Stimulated activated CD4-positive, alpha-beta T cell treated with anti-CD3 and anti-CD28 coated beads, Interleukin-1b, Interleukin-23, amount 100 ng/mL, for 1 hour (primary cell): ENCODE measurements at places on chromosomes 3 and 15.

- DNase-seq, result no peak
These were observed 108.8 kb downstream of the DLG1 start for GRCh38 chr3:197189623-197190022.

GRCh38 chr15:90930861-90931574 lies 1.3 kb downstream of the HDDC3 start:
- DNase-seq, result no peak

DNA sequence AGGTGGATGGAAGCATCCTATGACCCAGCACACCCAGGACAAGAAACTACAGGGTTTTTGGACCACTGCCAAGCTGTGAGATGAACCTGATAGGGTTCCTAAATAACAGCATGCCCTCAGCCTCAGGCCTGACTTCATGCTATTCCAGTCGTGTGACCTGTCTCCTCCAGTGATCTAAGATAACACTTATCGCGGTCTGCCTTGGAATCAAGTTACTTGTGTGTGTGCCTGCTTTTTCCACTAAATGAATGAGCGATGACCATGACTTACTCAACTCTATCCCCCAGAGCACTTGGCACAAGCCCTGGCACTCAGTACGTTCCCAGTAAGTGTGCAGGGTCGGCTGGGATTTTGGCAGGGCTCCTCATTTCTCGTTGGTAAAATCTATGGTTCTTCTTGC lies 172.7 kb upstream of the TP63 start:
- DNase-seq, result no peak

DNA sequence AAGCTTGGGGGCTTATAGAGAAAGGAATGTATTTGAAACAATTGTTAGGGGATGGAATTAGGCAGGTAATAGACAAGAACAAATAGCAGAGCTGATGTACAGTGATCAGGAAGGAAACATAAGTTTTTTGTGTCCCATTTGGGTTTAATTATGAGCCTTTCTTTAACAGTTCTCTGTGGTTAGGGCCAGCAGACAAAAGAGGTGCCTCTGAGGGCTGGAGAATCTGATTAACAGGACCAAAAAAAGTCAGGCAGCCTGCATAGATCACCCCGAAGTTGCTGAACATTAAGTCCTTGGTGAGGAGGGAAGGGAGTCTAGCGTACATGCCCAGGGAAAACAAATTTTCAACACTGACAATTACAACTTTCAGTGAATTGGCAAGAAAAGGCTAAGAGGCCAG lies 88.6 kb upstream of the SPRED1 start:
- DNase-seq, result no peak

GRCh38 chr3:31488475-31489017 lies 44.2 kb upstream of the STT3B start:
- DNase-seq, result no peak

GRCh38 chr15:83305704-83306291 lies 21.3 kb upstream of the BNC1 start:
- no peak for DNase-seq

DNA sequence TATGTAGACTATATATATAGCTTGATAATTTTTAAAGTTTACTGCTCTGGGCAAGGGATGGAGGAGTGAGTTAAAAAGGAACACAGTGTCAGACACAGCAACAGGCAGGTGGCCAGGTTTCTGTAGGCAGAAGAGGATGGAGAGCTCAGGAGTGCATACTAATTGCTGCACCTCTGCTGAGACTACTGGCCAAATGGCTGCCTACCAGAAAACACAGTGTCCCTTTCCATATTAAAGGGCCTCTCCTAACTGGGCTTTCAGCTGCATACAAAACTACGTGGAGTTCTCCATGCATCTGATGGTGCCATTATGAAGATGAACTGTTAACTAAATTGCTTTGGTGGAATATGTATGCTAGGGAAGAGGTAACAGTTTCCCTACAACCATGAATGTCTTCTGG lies 1.8 kb downstream of the ATP13A4 start:
- no peak for DNase-seq

DNA sequence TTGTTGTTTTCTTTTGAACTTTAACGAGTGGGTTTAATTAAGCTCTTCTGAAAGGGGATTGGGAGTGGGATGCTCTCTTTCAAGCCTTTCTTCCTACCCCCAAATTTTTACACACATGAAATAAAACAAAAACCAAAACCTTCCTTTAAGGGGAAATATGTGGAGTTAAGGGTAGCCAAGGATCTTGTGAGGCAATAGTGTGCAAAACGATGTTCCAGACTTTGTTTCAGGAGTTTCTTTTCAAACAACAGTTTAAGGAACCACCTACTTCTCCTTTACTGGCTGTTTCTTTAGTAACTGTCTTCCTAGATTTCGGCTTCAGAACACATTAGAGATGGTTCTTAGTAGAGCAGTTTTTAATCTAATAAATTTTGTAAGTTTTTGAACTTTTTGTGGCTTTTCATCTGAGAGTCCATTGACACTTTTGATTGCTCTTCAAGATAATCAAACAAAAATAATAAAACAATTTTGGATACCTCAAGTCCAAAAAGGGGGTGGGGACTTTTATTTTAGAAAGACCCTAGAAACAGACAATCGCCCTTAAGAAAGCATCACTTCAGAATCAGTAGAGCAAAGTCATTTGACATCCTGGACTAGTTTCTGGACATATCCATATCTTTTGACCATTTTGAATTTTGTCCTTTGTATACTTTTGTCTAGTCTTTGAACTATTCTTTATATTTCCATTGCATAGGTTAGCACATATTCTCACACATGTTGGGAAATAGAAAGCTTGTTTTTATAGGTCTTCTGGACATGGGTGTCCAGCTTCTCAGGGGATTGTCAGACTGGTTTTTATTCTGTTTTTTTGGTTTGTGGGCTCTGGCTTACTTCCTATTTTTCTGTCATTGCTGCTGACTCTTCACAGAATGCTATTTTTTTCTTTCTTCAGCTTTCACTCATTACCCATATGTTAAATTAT lies 6.0 kb downstream of the DIPK2A start:
- no peak for DNase-seq

- DNase-seq, result no peak
These were observed 11.9 kb upstream of the LRTM1 start for GRCh38 chr3:54939557-54940300.

GRCh38 chr3:129606636-129607390 lies at the start of gene PLXND1:
TSS of gene PLXND1 (minus strand) at chr3:129606676. CDS start at chr3:129606639, 37 bp downstream.
- no peak for DNase-seq

- DNase-seq, result no peak
These were observed 8.2 kb upstream of the ESYT3 start for GRCh38 chr3:138426211-138426610.

GRCh38 chr15:34246276-34246976 lies 21.6 kb downstream of the EMC4 start:
- DNase-seq, result no peak

GRCh38 chr15:44489464-44489863 lies 47.5 kb upstream of the EIF3J start:
- DNase-seq, result no peak

DNA sequence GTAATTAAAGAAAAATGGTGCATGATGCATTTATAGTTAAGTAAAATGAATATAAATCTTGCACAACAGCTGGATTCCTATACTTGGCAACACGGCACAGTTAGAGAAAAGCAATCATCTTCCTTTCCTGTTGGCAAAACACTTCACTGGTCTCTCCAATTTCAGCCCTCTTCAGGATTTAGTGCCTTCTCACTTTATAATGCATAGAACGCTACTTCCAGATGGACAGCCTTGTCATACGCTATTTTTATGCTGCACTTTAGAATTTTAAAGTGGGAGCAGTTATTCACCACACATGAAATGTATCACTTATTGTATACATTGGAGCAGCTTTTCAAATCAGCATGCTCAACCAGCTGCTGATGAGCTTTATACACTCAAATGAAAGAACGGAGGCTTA lies 194.4 kb upstream of the GBE1 start:
- no peak for DNase-seq

DNA sequence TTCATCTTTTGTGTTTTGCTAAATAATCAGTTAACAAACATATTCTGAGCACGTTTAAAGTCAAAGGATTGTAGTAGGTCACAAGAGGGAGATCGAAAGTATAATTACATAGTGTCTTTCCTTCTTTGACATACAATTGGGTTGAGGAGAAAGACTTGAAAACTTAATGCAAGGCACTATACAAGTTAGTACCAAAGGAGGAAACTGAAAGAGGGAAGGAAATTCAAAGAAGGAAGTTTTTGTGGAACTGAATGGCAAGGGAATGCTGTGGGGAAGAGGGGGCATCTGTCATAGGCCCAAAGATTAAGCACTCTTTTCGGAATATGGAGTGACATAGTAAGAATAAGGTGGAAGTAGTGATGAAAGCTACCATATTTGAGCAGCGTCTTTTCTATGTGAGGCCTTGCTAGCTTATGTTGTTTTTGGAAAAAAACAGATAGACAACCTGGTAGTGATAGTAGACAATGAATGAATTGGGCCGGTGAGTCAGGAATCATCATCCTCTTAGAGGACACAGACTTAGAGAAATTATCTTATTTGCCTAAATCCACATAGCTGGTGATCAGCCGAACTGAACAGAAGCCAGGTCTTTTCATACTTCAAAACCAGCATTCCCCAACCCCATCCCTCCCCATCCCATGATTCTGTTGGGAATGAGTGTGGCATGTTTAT lies 10.2 kb downstream of the MBNL1 start:
- DNase-seq, result no peak

DNA sequence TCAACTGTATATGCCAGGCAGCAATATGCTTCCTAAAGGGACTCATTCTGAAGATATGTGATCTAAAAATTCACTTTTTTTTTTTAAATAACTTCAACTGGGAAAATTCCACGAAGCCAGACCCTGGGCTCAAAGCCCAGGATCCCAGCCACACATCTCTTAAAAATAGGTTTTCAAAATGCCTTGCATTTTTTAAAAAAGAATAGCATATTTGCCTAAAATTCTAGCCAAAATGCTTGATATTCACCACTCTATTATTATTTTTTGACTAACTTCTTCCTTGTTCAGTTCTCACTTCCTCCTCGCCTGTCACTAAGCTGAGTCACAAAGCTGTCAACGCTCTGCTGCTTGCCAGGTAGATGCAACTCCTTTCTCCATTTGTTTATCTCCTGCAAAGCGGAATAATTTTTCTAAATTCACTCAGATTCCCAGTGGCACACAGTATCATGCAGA lies 28.0 kb upstream of the VGLL4 start:
- DNase-seq, result no peak

- DNase-seq, result no peak
These were observed 11.4 kb upstream of the RAB11A start for GRCh38 chr15:65857718-65858402.

- DNase-seq, result no peak
These were observed 31.9 kb upstream of the STRIT1 start for GRCh38 chr3:155325263-155325835.

DNA sequence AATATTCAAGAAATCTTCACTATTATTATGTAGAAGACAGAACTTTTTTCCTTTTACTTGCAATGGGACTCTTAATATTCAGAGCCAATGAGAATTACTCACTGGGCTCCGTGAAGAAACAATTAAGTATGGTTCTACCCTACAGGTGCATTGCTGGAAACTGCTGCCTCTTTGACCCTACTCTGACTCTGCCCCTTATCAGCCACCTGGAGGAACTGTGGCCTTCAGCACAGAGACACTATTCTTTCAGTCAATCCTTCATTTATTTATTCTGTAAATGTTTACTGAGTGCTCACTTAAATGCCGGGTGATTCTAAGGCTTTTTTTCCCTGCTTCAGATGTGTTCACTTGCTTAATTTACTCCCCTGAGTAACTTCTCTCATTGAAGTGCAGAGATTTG lies 163.2 kb downstream of the SYNPR start:
- DNase-seq, result no peak

- DNase-seq, result no peak
These were observed 140.6 kb upstream of the PRR20G start for GRCh38 chr3:127428344-127428997.

DNA sequence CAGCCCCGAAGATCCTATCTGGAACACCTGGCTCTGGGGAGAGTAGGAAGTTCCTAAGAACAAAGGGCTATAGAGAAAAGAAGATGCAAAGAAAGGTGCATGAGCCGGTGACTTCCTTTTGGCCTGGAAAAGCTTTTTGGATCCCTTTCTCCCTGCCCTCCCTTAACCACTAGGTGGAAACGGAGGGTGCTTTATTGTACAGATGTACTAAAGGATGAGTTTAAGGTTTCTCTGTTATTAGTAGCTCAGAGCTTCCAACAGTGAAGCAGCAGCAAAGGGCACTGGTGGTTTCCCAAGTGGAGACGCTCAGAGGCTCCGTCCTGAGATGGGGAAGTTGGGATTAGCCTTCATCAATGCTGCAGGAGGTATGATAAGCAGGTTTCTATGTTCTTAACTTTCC lies 5.9 kb upstream of the ADGRG7 start:
- no peak for DNase-seq

DNA sequence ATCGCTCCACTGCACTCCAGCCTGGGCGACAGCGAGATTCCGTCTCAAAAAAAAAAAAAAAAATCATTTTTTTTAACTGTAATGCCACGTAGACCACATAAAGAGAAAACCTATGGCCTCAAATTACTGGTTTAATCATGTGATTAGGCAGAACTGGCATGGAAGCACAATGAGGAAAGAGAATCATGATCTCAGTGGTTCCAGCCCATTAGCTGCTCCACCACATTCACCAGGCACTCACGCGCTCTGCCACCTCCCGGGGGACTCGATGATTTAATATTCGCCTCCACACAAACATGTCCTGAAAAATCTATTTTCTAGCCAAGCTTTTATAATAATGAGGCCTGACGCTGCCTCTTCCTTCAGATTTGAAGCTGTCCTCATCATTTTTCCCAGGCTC lies 204.7 kb downstream of the TBL1XR1 start:
- no peak for DNase-seq

DNA sequence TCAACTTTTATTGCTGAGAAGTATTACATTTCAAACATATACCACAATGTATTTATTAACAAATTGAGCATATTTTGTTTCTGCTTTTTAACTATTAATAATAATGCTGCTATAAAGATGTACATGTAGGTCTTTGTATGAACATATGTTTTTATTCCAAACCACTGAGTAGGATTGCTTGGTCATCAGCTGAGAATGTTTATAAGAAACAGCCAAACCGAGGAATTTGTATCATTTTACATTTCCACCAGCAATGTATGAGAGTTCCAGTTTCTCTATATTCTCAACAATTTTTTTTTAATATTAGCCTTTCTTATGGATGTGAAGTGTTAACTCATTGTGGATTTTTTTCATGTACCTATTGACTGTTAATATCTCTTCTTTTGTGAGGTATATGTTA lies 119.5 kb upstream of the MDFIC2 start:
- no peak for DNase-seq

DNA sequence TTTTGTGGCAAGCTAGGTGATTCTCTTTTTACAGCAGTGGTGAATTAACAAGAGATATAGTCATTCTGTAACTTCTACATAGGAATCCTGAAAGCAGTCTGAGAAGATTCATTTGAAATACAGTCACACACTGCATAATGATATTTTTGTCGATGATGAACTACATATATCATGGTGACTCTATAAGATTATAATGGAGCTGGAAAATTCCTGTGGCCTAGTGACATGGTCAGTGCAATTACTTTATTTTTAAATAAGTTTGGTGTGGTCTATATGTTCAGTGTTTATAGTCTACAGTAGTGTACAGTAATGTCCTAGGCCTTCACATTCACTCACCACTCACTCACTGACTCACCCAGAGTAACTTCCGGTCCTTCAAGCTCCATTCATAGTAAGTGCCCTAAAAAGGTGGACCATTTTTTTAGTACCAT lies 511.4 kb upstream of the MCTP2 start:
- no peak for DNase-seq

GRCh38 chr3:112734736-112735350 lies 93.9 kb upstream of the CCDC80 start:
- peak; percentile 28 for DNase-seq
